Hematopoietic multipotent progenitor cell treated with erythropoietin and hydrocortisone succinate and interleukin-3 and kit ligand, for 6 days (in vitro differentiated cells): ENCODE measurements at places on chromosomes 6 and 20.

DNA sequence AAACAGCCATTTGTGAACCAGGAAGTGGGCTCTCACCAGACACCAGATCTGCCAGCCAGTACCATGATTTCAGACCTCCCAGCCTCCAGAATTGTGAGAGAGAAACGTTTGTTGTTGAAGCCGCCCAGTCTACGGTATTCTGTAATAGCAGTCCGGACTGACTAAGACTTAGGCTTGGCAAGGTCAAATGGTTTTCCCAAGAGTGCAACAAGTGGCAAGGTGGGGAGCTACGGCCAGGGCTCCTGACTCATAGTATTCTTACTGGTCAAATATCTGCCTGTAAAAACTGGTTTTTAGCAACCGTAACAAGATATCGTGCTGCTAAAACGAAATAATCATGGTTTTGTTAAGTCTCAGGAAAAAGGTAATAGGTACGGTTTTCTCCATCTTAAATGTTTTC, 37.8 kb downstream of the MCUR1 start:
- DNase-seq, result no peak

- no peak for DNase-seq
Measured at GRCh38 chr6:131000544-131000943, 62.5 kb downstream of the EPB41L2 start.

DNA sequence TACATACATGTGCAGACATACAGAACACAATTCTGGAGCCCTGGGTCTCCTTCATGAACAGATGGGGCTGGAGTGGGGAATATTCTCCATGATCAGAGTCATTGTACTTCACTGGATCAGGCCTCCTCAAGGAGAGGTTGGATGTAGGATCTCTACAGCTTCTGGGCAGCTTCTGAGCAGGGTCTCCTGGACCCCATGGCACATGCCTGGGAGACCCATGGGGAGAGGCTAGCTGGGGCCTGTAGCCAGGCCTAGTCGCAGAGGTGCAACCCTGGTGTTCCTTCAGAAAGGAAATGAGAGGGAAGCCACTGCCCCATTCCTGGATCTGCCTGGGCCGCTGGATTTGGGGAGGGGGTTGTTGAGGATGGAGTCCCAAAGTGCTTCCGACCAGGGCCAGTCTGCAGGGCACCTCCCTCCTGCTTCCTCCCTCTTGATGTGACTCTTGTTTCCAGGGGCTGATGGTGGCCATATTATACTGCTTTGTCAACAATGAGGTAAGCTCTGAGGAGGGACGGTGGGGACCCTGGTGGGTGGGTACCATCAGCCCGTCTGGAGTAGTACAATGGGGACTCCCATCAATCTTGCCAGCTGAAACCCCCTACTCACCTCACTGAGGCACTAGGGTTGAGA, 31.8 kb downstream of the GLP1R start:
- DNase-seq, result no peak

GRCh38 chr6:5425267-5425666, 164.0 kb downstream of the FARS2 start:
- DNase-seq, result no peak

- DNase-seq, result no peak
Measured at GRCh38 chr6:95175927-95176675, 401.2 kb upstream of the MANEA start.

DNA sequence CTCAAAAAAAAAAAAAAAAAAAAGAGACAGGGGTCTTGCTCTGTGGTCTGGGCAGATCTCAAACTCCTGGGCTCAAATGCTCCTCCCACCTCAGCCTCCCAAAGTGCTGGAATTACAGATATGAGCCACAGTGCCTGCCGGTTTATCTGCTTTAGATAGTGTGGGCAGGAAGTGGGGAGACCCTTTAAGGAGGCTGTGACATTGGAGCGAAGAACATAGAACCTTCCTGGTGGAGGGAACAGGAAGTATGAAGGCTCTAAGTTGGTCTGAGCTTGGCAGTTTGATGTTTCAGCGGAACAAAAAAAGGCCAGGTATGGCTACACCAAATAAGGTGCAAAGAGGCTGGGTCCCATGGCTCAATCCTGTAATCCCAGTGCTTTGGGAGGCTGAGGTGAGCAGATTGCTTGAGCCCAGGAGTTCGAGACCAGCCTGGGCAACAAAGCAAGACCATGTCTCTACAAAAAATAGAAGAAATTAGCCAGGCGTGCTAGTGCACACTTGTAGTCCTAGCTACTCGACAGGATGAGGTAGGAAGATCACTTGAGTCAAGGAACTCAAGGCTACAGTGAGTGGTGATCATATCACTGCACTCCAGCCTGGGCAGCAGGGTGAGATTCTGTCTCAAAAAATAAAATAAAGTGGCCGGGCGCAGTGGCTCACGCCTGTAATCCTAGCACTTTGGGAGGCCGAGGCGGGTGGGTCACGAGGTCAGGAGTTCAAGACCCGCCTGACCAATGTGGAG, 8.7 kb upstream of the ZMYND8 start:
- peak; percentile 86 for DNase-seq

DNA sequence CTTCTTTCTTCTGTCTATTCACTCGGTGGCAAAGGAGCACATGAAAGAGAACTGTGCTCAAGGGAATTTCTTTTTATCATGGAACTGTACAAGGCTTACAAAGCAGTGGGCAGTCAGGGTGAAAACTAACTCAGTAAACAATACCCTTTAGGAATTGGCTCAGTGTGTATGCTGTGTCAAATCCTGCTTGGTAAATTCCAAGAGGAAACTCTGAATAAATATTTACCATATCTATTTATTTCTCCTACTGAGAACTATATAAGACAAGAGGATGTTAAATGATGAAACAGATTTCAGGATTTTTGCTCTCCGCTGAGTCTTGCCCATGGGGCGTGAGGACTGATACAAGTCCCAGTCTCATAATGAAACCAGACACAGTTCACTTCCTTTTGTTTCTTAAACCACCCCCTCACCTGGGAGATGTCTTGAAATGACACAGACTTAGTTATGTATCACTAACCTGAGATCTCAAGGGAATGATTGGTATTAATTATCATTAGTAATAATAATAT, 188.8 kb downstream of the BACH2 start:
- no peak for DNase-seq

- no peak for DNase-seq
Measured at GRCh38 chr6:170298688-170299087, 7.8 kb upstream of the DLL1 start.

DNA sequence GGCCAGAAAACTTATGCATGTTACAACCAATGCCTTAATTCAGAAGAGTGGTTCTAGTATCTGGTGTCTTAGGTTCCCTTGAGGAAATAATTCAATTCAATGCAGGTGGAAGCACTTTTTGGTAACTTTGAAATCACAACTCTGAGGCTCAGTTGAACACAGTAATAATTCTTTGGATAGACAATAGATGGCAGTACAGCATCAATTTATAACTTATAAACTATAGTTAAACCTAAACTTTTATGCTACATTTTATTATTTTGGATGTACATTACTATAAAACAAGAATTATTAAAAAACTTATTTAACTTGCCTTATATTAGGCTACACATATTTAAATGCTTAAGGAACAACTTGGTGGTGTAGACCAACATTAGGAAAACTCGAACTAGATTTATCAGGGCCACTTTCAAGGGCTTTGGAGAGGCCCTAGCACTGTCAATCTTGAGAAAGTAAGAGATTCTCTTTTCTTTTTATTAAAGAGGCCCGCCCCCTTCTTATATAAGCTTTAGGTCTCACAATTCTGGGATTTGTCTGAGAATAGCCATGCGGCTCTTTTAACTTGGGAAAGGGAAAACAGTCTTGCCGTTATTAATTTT, 85.9 kb downstream of the CRYBG1 start:
- peak; percentile 74 for DNase-seq

DNA sequence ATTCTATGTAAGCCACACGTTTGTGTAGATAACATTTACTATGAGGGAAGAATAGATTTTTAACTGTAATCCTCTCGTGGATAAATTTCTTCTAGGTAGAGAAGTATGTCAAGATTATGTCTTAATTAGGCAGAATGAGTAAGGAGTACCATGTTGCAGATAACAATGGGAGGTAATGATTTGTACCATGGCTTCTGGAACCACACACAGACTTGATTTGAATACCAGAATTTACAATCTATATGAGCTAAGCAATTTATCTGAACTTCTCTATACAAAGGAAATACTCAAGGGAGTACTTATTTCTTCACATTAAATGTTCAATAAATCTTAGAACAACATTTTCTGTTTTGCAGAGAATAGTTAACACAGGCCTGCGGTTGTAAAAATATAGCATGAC, 51.5 kb downstream of the RPS12 start:
- no peak for DNase-seq

GRCh38 chr6:52360601-52361413, 1.1 kb upstream of the PAQR8 start:
- DNase-seq, result no peak

DNA sequence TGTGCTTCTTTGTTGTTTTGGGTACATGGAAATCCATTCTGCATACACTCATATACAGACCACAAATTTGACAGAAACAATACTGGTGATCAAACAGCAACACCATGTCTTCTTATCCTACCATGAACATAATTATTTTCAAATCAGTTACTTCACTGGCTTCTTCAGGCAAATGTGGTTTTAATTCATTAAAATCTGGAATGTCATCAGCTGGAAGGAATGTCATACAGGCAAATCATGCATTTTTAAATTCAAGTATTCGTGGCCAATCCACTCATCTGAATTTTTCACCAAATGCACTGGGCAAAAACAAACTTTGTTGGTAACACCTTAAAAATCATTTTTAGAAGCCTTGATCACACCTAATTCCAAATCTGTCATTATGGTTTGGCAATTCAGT, 59.3 kb downstream of the KIF6 start:
- no peak for DNase-seq

- DNase-seq, result peak; percentile 87
Measured at GRCh38 chr6:43807228-43808061, 37.4 kb downstream of the VEGFA start.

DNA sequence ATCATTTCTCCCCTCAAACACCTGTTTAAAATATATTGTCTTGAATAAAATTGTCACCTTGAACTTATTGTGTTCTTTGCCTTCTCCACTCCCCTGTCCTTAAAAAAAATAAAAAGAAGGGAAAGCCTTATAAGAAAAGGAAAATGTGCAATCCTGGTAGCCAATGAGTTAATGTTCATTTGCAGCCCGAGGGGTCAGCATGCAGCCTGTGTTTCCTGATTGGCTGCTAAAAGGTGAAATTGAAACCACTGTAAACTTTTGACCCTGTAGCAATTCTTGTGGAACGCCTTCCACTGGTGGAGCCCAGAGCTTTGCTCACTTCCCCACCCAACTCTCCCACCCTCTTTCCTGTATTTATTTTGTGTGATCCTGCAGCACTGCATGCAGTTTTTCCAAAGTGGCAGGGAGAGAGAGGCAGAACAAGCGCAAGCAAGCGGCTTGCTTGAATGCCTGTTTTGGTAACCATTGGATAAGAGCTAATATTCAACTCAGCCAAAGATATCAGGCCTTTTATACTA, 74.9 kb downstream of the NCOA3 start:
- DNase-seq, result peak; percentile 66

GRCh38 chr6:153425536-153425935, 294.5 kb upstream of the RGS17 start:
- DNase-seq, result no peak

GRCh38 chr20:51326201-51326819, 216.2 kb downstream of the NFATC2 start:
- peak; percentile 72 for DNase-seq

- DNase-seq, result no peak
Measured at GRCh38 chr6:83192456-83192855, 609 bp downstream of the PGM3 start.

DNA sequence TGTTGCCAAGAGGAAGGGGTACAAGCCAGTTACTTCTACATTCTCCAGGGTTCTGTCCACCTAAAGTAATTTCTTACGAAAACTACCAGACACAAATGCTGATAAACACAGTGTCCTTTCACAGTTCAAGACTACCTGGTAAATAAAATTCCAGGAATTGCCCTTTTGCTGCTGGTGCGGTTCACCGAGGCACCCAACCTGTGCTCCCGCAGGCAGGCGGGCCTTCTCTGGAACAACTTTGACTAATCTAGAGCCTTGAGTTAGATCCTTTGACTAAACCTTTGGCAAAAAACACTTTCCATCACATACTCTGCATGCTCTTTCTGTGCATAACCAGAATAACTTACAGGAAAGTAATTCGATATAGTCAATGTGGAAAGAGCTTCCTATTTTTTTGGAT, 107.0 kb downstream of the HUS1B start:
- no peak for DNase-seq

GRCh38 chr6:63740709-63741108, 105.1 kb downstream of the PHF3 start:
- no peak for DNase-seq

- DNase-seq, result peak; percentile 80
Measured at GRCh38 chr20:44642203-44643153, 9.0 kb downstream of the ADA start.

- DNase-seq, result no peak
Measured at GRCh38 chr6:81547149-81547548, 205.3 kb downstream of the TENT5A start.

DNA sequence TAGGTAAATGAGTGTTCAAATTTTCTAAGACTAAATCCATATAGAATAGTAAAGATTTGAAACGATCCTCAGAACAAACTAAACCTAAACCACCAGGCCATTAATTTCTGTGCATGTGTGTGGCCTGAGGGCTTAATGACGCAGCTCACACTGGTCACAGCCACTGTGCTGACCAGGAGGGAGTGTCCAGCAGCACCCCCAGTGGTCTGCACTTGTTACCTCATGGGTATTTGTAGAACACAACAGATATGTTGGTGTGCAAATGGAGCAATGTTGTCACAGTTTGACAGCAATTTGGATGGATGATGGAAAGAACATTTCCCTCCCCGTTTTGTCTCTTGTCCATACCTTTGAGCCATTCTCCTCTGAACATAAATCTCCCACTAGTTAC, 122.4 kb upstream of the EXOC2 start:
- no peak for DNase-seq

GRCh38 chr6:122620428-122620827, 10.2 kb downstream of the PKIB start:
- DNase-seq, result no peak

DNA sequence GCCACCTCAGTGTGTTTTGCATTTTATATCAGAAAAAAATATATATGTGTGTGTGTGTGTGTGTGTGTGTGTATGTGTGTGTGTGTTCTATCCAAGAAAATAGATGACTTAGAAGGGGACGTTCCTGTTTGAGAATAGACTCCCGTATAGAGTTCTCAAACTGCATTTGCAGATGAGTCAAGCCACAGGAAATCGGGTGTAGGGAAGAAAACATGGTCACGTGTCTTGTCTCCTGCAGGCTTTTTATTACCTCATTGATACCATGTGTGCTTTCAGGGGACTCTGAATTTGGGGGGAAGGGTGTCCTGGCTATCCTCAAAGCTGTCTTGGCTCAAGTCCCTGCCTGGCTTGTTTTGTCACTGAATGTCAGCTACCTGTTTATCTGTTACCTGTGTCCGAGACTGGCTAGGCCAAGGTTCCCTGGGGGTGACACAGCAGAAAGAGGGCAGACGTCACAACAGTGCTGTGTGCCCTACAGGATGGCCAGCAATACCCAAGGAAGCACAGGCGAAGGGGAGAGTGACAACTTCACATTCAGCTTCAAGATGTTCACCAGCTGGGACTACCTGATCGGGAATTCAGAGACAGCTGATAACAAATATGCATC, 55.7 kb upstream of the NOP56 start:
- DNase-seq, result no peak
